Gastroesophageal sphincter (tissue), 4 donors: ENCODE measurements at places on chromosomes 3 and 15.

DNA sequence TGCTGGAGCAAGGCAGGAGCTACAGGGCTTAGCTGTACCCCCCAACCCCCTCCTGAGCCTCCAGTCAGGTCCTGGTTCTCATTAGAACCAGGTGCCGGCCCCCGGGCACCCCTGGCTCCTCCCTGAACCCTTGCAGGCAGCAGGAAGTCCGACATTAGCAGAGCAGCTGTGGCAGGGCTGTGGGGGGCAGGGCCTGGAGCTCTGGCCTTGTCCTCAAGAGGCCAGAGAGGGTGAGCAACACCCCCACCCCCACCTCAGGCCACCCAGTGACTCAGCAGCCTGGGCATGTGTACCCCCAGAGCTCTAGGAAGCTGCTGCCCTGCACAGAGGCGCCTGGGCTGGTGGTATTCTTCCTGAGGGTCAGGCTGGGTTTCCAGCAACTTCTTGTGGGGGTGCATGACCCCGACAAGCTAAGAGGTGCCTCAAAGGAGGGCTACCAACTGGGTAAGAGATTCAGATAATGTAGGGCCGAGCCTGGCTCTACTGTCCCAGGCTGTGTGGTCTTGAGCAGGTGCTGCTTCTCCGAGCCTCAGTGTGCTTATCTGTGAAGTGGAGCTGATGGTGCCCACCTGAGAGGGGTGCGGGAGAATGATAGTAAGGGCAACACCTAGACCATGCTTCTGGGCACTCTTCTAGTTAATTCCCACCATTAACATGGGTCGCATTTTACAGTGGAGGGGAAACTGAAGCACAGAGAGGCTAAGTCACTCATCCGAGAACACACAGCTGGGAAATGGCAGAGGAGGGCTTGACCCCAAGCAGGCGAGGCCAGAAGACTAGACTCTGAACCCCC is 16.0 kb downstream of the H1-8 start:
- no peak for ATAC-seq

DNA sequence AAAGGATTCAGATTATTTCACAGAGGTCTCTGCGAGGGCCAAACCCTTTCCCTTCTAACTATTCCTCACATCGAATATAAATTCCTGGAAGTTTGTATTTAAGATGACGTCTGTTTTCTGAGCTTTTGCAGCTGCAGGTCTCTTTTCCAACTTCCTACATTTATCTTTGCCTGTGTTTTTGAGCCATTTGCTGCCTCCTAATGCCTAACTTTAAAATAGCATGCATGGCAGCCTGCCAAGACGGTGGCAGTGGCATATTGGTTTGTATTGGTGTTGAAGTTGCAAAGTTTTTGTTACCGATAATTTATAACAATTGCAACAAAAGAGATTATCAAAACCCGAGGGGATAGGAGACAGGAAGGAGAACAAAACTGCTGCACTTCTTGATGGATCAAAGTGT is 187.1 kb upstream of the DNAJC19 start:
- no peak for ATAC-seq

GRCh38 chr15:67831363-67831762 is 6.1 kb downstream of the SKOR1 start:
- ATAC-seq = no peak

DNA sequence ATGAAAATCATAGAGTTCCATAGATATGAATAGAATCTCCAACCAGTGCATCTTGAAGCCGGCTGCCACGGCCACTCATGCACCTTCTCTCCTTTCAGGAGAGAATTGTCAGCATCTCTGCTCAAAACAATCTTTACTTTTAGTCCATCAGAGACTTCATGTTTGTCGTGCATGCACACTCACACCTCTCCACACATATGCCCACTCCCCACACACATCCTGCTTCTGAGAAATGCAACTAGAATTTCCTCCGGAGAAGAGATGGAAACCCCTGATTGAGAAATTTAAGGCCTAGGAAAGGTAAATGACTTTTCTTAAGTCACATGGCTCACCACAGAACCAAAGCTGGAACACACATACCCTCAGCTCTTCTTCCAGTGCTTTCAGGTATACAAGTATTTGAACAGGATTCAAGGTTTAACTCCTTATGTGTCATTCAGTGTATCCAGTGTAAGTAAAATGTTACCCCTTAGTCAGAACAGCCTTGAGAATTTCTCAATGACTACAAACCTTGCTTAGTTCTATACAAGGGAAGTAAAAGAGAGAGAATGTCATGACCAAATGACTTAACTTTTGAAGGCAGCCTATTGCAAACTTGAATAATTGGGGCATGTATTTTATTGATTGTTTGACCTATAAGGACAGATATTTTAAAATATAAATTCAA is 69.1 kb upstream of the TSEN2 start:
- ATAC-seq = no peak

- no peak for ATAC-seq
Observed at GRCh38 chr15:58588096-58588495, 156.3 kb downstream of the LIPC start.

- no peak for ATAC-seq
Observed at GRCh38 chr3:176167272-176167671, 1030.0 kb downstream of the TBL1XR1 start.

GRCh38 chr15:60584355-60584998 is 105.5 kb upstream of the ICE2 start:
- no peak for ATAC-seq

DNA sequence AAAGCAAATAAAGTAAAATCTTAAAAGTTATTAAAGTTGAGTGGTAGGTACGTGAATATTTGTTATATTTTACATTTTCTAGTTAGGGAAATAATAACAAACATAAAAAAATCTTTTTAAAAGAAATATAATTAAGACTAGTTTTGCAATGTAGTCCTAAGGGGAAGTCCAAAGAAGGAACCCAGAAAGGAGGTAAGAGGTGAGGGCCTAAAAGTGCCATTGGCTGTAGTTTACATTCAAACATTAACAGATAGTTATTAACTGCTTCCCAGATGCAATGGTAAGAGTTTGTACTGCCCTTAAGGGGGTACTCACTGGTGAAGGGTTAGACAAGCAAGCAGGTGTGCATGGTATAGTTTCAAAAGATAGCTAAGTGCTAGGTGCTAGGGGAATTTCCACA is 79.2 kb downstream of the B3GALNT1 start:
- ATAC-seq = no peak

- ATAC-seq = no peak
Observed at GRCh38 chr15:28133281-28133680, 34.2 kb upstream of the OCA2 start.

- ATAC-seq = peak; percentile 16
Observed at GRCh38 chr15:77527164-77527778, 105.4 kb downstream of the LINGO1 start.

DNA sequence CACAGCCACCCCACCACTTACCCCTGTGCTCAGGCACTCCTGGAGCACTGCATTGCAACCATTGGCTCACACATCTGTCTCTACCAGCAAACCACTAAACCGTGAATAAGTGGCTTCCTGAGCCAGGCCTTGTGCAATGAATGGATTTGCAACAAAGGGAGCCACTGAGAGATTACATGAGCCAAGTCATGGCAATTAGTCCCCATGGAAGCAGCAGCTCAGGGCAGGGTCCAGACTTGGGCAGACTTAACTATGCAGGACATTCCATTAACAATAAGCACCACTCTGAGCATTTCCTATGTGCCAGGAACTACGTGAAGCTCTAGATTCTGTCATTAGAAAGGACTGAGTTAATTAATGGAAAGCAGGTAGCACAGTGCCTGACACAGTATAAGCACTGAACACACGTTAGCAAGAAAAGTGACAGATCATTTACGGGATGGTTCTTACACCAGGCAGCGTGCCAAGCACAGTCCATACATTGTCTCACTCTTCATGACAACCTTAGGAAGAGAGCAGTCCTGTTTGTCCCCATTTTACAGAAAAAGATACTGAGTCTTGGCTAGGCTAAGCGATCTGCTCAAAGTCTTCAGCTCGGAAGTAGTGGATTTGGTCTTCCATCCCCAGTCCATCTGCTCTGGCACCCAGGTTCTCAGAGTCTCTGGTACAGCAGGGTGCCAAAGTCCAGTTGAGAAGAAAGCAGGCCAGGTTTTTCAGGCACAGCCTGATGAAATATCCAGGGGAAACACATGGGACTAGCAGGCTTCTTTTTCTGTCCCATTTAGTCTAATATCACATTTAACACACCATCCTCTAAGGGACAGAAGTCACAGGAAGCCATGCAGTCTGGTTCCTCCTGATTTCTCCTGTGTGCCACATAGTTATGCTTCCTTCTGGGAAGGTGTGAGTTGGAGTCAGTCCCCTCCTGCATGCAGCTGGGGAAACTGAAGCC is 44.1 kb downstream of the LIPC start:
- peak; percentile 66 for ATAC-seq

- ATAC-seq = no peak
Observed at GRCh38 chr3:149468504-149469212, 5.8 kb upstream of the TM4SF4 start.

- ATAC-seq = no peak
Observed at GRCh38 chr3:13825311-13825579, 54.6 kb downstream of the WNT7A start.

DNA sequence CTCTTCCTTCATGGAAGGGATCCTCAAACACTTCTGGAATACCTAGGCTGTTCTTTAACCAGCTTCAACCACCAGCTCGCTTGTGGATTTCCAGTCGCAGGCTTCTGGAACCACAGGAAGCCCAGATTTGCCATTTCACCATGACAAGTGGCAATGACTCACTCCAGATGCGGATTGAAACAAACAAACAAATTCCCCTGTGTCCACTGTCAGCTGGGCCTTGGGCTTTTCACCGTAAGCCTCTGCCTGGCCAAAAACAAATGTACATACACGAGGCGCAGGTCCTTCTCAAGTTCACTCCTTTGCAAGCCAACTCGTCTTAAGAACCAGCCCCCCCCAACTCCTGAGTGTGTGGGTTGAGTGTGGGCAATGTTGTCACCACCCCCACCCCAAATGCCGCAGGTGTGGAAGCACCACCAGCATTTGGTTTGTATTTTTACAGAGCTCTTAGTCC is 8.8 kb downstream of the BCL6 start:
- ATAC-seq = no peak

DNA sequence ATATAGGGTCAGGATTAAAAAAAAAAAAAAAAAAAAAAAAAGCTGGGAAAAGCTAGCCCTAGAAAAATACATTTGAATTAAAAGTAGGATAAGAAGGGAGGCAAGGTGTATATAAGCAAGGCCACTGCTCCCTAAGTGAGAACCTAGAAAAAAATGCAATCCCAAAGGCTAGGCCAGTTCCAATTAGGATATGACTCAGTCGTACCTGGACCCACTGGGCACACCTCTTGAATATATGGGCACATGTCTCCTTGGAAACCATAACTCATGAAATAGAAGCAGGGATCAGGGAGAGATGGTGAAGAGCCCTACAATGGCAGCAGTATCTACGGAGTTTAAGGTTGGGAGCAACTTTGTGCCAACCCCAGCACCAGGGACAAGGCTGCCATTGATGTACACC is 314.1 kb upstream of the IL12A start:
- ATAC-seq = no peak

- peak; percentile 99 for ATAC-seq
Observed at GRCh38 chr15:98727115-98728040, 79.0 kb downstream of the IGF1R start.

- ATAC-seq = no peak
Observed at GRCh38 chr3:125220183-125220582, 7.6 kb upstream of the SLC12A8 start.

DNA sequence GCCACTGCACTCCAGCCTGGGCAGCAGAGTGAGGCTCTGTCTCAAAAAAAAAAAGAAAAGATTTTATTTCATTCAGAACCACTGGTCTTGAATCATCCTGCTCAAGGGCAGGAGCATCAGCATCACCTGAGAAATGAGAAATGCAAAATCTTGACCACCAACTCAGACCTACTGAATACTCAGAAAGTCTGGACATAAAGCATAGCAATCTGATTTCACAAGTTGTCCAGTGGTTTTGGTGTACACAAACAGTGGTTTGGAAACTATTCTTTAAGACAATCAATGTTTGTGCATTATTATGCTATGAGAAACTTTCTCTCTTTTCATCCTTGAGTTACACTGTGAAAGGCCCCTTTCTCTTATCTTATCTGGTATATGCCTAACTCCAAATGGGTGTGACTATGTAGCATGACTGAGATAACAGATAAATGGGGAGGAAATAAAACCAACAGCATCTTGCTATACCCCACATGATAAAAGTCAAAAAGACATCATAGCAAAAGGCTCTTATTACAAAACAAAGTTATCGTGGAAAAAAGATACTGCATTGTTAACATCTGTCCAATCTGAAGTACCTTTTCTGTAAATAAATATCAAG is 174.2 kb upstream of the STT3B start:
- ATAC-seq = no peak

- no peak for ATAC-seq
Observed at GRCh38 chr3:58094657-58095056, 86.4 kb downstream of the FLNB start.

GRCh38 chr3:109994853-109995252 is 657.5 kb upstream of the DPPA4 start:
- no peak for ATAC-seq

DNA sequence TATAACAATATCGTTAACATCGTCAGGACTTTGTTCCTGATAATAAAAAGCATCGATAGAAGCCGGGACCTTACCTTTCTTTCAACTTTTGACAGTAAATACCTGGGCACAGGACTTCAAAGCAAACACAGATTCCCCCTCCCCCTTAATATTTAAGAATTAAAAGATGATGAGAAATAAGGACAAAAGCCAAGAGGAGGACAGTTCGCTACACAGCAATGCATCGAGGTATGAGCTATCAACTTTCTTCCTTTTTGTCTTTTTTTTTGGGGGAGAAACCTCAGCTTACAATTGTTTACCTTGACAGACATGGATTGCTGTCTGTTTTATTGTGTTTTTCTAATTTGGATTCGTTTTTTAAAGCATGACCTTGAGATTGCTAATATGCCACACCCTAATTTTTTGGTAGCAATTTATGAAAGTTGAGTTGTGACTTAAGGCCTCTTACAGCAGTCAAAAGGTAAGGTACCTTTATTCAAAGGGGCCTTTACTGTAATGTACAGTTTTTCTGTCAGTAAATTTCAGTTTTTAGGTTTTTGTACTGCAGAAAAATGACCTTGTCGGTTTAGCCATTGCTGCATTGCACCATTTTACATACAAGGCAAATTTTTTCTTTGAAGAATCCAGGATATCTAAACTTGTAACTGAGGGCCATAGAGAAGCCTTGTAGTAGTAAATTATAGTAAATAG is 1.1 kb downstream of the CHD2 start:
- no peak for ATAC-seq

- no peak for ATAC-seq
Observed at GRCh38 chr15:70416829-70417228, 319.1 kb upstream of the TLE3 start.

- ATAC-seq = no peak
Observed at GRCh38 chr3:41507336-41508062, 308.2 kb downstream of the CTNNB1 start.

- peak; percentile 61 for ATAC-seq
Observed at GRCh38 chr3:112132975-112133448, at the start of gene GCSAM. Gene GCSAM, minus strand, starts transcription at chr3:112133248. Its CDS starts 128 bp downstream, at chr3:112133120.

DNA sequence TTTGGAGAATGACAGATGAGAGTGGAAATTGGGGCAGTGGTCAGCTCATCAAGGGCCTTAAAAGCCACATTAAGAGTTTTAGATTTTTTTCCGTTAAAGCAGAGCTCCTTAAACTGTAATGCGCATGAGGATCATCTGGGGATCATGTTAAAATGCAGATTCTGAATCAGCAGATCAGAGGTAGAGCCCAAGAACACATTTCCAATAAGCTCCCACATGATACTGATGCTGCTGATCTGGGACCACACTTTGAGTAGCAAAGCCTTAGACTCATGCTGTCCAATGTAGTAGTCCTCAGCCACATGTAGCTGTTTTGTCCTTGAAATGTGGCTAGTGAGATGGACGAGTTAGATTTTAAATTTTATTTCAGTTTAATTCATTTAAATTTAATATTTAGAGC is 26.3 kb upstream of the POMGNT2 start:
- ATAC-seq = no peak
